ENCODE measurements at places on chromosomes 1 and 21.

GRCh38 chr1:218421531-218421930 lies 76.4 kb downstream of the TGFB2 start:
- no peak for DNase-seq

DNA sequence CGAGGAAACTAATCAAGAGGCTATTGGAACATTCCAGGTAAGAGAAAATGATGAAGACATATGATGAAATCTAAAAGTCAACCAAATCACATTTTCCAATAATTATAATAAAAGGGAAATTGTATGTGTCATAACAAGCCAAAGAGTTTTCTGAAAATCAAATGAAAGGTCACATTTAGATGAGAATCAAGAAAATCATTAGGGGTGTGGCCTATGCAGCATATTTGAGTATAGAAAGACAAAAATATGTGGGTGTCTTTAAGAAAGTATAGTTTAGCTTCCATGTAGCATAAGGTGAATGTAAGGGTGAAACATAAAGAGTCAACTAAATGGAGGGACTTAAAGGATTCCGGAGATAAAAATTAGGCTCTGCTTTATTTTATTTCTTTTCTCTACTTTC lies 9.2 kb upstream of the RNPC3 start:
- DNase-seq: no peak

DNA sequence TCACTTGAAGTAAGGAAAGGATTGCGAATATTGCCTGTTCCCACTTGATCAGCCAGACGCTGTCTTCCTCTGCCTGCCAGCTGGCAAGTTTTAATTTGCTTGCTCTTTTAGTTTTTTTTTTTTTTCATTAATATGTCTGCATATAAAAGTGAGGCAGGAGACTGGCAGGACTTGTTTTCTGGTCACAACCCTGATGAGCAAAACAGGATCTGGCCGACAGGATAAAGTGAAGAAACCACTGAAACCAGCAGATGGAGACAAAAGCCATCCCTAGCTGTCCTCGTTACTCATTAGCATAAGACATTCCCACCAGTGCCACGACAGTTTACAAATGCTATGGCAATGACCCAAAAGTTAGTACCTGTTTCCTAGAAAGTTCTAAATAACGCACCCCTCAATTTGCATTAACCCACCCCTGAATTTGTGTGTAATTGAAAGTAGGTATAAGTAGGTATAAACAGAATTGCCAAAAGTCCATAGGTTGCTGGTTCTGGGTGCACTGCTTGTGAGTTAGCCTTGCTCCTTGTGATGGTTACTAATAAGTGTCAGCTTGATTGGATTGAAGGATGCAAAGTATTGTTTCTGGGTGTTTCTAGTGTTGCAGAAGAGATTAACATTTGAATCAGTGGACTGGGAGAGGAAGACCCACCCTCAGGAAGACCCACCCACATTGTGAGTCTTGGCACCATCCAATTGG lies 60.8 kb downstream of the ZNF684 start:
- DNase-seq: no peak

GRCh38 chr1:167086033-167086432 lies 4.1 kb downstream of the GPA33 start:
- DNase-seq: no peak

DNA sequence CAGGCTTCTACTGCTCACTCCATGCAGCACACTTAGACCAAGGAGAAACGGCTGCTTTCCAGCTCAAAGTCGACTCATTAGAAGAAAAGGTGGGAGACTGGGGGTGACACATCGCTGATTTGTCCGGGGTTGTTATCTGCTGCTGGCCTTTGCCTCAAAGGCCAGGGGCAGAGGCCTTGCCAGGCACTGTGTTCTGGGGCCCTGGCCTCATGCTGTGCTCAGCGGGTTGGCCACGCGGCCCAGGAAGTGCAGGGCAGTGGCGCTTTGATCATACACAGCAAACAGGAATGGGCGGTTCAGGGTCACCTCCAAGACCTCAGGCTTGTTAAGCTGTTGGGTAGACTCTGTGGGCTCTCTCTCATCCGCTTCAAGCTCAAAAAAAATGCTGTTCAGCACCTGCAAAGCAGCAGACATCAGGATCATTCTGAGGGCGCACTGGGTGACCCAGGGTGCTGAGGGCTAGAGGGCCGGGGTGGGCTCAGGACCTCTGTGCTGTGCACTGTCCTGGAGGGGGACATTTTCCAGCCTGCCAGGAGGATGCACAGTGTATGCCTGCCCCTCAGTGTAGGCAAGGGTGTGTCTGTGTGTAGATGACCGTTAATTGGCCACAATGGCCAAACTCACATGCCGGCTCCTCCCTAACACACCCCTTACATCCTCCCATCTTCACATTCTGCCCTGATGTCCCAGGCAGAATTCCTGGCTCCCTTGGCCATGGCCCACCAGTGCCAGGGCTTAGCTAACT lies 10.8 kb downstream of the AGT start:
- no peak for DNase-seq

DNA sequence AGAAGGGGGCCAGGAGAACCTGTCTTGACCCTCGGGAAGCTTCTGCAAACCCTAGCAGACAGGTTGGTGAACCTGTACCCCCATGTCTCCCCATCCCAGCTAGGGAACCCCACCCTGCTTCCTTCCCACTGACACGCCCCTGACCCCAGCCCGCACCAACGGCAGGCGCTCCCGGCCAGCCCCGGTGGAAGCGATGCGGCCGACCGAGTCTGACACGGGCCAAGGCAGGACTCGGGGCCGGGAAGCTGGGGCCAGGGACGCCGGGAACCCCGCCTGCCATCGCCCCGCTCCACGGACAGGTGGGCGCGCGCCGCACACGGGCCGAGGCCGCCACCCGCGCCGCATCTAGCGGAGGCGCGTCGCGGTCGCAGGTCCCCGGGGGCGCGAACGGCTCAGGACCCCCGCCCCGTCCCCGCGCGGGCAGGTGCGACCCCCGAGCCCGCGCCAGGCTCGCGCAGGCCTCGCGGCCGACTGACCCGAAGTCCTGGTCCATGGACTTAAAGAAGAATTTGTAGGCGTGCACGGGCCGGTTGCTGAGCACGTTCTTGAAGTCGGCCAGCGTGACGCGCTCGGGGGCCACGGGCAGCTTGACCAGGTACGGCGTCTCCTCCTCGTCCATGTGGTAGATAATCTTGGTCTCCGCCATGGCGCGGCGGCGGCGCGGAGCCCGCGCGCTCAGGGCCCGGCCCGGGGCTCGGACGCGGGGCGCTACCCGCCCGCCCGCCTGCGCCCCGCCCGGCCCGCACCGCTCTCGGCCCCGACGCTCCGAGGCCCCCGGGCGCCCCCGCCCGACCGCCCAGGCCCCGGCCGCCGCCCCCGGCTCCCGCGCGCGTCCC lies 580 bp downstream of the DVL1 start:
- DNase-seq: no peak

GRCh38 chr1:86429122-86429725 lies 5.3 kb downstream of the CLCA2 start:
- no peak for DNase-seq

DNA sequence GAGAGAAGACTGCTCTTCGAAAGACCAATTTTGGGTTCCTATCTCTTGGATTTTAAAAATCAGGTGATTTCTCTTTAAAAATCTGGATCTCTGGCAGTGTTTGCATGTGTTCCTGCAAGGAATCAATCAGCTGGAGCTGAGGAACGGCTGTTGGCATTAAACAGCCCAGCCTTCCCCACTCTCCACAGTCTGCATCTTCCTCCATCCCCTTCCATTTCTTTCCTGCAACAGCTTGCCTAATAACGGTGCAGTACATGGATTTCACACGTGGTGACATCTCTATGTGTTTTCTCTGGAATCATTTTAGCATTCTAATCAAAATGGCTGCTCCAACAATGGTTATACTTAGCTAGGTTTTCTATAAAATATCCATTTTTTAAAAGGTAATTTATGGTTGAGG lies 20.0 kb downstream of the RIPPLY3 start:
- DNase-seq: no peak

- DNase-seq: no peak
Observed at GRCh38 chr1:75618382-75618781, 7.5 kb upstream of the SLC44A5 start.

GRCh38 chr1:192943108-192943507 lies 116.1 kb downstream of the UCHL5 start:
- no peak for DNase-seq

DNA sequence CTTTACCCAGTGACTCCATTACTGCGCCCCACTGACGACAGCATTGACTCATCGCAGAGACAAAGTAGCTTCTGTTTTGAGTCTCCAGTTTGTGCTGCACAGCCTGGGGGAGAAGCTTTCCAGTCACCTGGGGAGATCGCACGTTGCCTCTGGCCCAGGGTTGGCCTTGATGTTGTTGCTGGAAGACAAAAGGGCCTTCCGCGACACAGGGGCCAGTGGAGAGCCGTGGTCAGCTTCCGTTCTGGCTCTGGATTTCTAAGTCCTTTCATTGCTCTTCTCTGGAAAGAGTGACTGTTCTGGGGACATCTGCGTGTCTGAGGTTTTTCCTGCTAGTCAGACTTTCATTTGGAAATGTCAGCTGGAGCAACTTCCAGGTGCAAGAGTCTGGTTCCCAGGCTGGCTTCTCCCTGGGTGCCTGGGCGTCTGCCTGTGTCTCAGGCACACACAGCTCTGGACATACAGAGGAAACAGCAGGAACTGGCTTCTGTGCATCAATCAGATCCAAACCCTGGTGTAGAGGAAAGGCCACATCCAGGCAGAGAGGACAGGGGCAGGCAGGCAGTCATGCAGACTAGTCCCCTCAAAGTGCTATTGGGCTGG lies 257.0 kb downstream of the SIPA1L2 start:
- no peak for DNase-seq

DNA sequence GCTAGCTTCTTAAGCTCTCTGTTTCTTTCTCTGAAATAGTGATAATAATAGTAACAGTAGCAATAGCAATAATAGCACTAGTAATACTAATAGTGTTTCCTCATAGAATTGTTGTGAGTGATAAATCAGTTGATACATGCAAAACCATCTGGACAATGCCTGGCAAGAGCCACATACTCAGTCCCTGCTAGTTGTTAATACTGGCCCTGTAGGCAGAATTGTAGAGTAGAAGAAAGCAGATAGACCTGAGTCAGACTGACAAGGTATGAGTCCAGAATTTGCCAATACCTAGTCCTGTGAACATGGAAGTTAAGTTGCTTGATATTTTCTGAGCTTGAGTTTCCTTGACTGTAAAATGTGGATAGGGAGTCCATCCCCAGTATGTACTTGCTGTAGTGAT lies 171.9 kb downstream of the C1orf21 start:
- DNase-seq: no peak

GRCh38 chr1:56517404-56518130 lies 61.8 kb downstream of the PLPP3 start:
- DNase-seq: no peak

- DNase-seq: peak; percentile 90
Observed at GRCh38 chr1:109816175-109816811, 52.6 kb upstream of the EPS8L3 start.

DNA sequence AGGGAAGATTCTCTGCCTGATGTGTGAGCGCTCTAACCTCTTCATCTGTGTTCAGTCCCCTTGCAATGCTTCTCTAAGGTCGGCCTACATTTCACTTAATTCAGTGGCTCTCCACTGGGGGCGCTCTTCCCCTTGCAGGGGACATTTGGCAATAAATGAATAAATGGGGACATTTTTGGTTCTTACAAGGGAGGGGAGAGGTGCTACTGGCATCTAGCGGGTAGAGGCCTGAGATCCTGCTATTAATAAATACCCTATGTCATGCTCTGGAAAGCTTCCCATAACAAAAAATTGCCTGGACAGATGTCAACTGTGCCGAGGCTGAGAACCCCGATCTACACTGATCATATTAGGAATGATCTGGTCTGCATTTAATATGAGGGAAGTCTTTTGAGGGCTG lies 25.9 kb upstream of the DNAJC11 start:
- DNase-seq: peak; percentile 16

DNA sequence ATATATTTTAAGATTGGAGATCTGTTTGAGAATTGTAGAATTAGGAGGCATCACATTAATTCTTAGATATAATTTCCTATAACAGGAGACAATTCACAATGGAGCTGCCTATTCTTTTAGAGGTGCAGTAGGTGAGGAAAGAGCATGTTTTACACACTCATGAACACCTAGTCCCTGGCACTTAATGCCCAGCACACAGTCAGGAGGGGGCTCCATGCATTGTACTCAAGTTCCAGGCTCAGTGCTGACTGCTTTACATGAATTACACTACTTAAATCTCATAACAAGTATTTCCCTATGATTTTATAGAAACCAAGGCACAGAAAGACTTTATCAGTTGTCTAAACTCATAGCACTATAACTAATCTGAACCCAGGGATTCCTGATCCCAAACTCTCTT lies 360 bp upstream of the GBP3 start:
- DNase-seq: no peak

GRCh38 chr1:78911956-78912880 lies 94.3 kb downstream of the ADGRL4 start:
- no peak for DNase-seq

- DNase-seq: peak; percentile 4
Observed at GRCh38 chr1:234114648-234115307, 210.3 kb downstream of the SLC35F3 start.

- DNase-seq: no peak
Observed at GRCh38 chr1:229803626-229804217, 177.7 kb downstream of the URB2 start.

GRCh38 chr1:20081353-20081810 lies 11.4 kb downstream of the PLA2G5 start:
- no peak for DNase-seq

DNA sequence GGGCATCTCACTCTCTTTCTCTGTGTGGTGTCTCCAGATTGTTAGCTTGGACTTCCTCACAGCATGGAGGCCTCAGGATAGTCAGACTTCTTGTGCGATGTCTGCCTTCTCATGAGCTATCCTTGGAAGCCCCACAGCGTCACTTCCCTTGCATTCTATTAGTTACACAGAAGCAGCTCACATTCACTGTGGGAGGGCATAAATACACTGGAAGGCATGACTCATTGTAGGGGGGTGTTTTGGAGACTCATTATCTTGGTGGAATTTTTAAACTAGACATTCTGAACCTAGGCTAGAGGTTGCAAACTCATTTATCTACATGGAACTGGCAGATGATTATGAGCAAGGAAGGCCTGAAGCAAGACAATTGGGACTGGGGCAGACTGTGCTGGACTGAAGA lies 21.4 kb upstream of the FASLG start:
- no peak for DNase-seq

GRCh38 chr1:192363177-192363576 lies 46.4 kb downstream of the RGS21 start:
- DNase-seq: no peak

Data from GM12878 (cell line).